Cardiac fibroblast (primary cell): ENCODE measurements at places on chromosomes 7 and 10.

DNA sequence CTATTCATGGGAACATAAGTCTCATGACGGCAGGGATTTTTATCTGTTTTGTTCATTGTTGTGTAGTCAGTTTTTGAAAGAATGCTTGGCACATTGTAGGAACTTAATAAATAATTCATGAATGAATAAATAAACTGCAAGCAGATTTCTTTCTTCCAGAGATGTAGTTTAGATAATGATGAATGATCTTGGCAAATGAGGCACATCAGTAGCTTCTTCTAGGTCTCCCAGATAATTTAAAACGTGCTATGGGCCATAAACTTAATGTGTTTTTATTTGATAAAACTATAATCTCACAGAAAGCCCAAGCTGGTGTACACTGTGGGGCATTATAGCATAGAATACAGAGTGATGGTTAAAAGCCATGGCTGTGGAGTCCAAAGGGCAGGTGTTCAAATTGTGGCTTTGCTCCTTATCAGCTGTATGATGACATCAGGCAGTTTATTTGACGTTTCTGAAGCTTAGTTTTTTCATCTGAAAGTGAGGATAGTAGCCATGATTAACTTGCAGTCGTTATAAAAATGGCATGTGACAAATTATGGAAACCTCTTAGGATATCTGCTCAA is 3.5 kb downstream of the MGAM start:
- DNase-seq = no peak

DNA sequence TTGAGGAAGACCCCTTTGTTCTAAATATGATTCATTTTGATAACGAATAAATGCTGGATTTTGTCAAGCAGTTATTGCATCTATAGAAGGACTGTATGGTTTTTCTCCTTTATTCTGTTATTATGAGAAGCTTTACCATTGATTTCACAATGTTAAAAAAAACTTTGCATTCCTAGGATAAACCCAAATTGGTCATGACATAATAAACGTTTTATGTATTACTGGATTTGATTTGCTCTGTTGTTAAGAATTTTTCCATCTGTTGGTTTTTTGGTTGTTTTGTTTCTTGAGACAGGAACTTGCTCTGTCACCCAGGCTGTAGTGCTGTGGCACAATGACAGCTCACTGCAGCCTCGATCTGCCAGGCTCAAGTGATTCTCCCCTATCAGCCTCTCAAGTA is 2.2 kb upstream of the DNA2 start:
- DNase-seq = no peak

- no peak for DNase-seq
Measured at GRCh38 chr10:19848226-19848985, 32.2 kb downstream of the PLXDC2 start.

- no peak for DNase-seq
Measured at GRCh38 chr7:4878336-4879335, 4.9 kb downstream of the RADIL start.

DNA sequence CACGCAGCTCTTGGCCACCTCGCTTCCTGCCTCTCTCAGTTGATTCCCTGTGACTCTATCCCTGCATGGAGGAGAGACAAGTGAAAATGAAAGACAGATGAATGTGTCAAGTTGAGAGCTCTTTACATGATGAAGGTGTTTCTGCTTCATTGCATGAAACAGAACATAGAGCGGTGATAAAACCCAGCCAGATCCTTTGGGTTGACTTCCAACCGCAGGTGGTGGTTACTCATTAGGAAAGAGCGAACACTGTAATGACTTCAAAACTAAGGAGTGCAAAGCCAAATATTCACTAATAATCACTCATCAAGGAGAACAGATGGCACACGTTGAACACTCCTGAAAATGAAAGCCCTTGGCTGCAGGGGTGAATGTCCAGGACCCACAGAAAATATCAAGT is 31.8 kb upstream of the WDR11 start:
- DNase-seq = no peak

DNA sequence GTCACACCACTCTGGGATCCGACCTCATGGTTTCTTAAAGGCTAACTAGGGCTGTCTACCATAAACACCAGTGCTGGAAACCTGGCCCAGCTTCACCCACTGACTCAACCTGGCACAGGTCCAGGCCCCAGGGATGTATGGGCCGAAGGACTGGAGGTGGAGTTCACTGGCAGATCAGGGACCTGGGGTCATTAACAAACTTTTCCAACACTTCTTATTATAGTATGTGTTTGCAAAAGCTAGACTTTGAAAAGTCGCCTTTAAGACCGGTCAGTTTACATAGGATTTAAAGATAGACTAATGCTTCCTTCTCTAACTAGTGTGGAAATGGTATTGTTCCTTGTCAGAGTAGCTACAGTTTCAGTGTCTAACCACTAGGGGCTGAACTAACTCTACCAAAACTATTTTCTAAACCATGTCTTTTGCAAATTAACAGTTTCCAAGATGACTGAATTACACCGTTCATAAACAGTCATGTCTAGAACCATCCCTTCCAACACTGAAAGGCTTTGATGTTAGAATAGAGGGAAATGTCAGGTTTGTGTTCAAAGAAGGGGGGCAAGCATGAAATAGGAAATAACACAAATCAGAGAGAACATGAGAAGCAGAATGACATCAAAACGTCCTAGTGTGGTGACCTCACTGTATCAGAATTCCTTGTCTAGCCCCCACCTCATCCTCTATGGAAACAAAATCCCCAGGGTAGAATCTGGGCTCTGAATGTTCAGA is 29.7 kb downstream of the STN1 start:
- DNase-seq = peak; percentile 86

GRCh38 chr7:151883857-151884256 is 6.9 kb upstream of the PRKAG2 start:
- no peak for DNase-seq

GRCh38 chr10:126240483-126240882 is 147.8 kb downstream of the ADAM12 start:
- no peak for DNase-seq

DNA sequence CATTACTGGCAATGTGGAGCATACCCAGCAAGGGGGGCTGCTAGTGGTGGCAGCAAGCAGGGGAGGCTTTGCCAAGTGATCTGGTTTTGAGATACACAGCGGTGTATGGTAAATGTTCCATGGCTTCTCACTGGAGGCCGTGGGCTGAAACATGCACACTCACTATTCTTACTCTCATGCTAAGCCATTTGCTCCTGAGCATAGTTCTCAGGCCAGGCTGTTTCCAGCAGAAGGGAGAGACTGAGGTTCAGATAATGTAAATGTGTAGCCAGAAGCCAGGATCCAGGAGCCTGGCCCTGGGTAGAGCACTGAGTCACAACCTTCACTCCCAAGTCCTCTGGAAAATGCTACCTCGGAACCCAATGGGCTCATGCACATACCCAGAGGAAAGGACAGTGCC is 757.9 kb downstream of the GRID1 start:
- no peak for DNase-seq

- no peak for DNase-seq
Measured at GRCh38 chr10:69885379-69886013, 83.8 kb downstream of the COL13A1 start.

- DNase-seq = no peak
Measured at GRCh38 chr7:17599733-17600339, 301.4 kb downstream of the AHR start.

GRCh38 chr10:82888809-82889455 is 1013.9 kb downstream of the NRG3 start:
- DNase-seq = no peak

- no peak for DNase-seq
Measured at GRCh38 chr10:133400624-133401424, 6.9 kb downstream of the MTG1 start.

- DNase-seq = no peak
Measured at GRCh38 chr7:116967254-116967922, 14.1 kb downstream of the ST7 start.

DNA sequence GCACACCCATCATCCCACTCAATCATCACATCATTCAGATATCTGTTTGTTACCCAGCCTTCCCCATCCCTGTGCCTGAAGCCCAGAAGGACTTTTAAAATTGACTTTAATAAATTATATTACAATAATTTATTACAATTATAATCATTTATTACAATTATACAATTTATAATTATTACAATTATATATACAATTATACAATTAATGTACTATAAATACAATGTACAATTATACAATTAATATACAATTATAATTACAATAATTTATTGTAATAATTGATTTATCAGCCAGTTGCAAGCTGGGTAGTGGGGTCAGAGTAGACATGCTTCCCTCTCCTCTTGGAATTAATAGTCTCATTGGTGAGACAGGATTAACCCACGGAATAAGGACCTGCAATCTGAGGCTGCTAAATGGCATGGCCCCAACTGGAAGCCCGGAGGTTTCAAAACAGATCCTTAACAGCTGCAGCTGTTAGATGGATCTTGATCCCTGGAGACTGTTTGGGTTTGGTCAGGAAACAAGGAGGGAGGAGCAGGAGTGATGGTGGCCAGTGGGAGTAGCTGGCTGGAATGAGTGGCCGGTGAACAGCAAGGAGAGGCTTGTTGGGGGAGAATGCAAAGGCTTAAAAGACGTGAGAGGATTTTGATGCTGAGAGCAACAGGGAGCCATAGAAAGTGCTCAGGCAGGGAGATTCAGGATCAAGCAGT is 402.8 kb upstream of the PODXL start:
- peak; percentile 14 for DNase-seq

DNA sequence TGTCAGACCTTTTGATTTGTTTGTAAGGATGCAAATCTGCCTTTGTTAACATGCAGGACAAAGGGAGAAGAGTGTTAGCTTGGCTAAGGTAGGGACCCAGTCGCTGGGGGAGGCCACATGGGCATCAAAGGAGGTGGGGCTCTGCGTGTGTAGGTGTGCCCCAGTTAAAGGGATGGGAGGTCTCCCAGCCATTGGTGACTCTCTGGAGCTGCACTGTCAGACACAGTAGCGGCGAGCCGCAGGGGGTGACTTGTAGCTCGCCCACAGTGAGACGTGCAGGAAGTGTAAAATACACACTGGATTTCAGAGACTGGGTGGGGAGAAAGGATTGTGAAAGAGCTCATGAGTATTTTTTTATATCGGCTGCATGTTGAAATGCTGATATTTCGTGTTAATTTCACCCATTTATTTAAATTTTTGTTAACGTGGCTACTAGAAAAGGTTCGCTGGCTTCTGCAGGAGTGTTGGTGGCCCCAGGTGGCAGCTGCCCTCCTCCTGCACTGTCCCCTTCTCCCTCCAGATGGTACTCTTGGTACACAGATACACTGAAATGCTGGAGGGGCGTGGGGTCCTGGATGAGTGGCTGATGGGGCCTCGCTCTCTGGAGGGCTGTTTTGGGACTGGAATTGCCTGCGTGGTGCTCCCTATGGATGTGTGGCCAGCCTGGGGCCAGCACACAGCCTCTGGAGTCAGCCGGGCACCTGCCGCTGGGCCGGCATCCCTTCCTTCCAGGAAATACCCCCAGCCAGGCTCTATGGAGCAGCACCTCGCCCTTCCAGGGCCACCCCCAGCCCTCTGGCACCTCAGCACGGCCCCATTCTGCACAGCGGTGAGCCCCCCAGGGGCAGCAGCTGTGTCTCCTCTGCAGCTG is 59.2 kb downstream of the LHPP start:
- no peak for DNase-seq

DNA sequence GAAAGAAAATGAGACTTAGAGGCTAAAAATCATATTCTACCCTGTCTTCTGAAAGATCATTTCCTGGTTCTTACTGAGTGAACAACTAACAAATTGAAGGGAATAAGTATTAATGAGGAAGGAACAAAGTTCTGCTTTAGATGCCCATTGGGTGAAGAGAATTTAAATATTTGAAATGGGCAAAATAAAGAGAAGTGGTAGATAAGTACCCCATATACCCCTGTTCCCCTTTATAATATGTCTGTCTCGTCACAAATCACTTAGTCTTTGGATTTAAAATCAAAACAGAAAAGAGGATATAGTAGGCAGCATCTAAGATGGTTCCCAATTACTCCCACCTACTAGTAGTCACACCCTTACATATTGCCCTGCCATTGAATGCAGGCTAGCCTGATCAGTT is 13.2 kb downstream of the TES start:
- no peak for DNase-seq

DNA sequence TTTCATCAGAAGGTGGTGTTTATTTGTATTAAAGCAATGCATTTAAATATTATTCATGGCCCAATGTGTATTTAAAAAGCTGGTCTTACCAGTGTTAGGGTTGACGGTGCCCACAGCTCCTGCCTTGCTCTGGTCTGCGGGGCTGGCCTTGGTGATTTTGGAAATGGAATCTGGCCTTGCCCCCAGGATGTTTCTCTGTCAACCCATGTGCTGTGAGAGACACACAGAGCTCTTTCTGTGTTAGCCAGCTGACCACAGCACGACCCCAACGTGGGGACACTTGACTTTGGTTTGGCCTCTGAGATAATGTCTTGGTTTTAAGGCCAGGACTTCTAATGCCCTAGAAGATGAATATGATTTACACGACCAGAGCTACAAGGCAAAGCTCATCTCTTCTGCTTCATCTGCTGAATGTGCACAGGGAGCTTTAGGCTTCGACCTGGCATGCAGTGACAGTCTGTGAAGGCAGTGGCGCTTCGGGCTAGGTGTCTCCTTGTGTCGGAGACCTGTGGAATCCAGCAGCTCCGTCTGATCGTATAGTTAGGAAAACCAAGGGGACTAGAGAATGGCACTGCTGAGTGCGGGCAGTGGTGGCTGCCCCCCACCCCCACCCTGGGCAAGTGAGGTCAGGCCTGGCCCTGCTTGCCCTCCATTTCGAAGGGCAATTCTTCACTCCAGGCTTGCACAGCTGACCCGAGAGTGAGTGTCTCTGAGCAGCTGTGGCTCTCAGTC is 246.1 kb downstream of the EBF3 start:
- DNase-seq = no peak

GRCh38 chr7:119711104-119711503 is 561.9 kb upstream of the KCND2 start:
- no peak for DNase-seq

DNA sequence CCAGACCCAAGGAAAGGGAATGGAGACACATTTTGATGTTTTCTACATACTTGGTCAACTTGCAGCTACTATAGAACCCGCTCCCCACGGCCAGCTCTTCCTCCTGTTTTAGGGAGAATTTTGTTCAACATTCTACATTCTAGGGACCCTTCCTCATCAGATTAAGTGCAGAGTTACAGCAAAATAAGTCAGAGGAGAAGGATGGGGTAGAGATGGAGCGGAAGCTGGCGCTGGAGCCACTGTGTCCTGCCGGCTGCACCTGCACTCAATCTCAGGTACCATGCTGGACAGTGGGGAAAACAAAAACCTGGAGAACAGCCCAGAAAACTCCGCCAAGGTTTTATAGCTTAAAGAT is 79.4 kb upstream of the EN2 start:
- no peak for DNase-seq

GRCh38 chr7:46741938-46742540 is 821.0 kb upstream of the IGFBP3 start:
- no peak for DNase-seq

DNA sequence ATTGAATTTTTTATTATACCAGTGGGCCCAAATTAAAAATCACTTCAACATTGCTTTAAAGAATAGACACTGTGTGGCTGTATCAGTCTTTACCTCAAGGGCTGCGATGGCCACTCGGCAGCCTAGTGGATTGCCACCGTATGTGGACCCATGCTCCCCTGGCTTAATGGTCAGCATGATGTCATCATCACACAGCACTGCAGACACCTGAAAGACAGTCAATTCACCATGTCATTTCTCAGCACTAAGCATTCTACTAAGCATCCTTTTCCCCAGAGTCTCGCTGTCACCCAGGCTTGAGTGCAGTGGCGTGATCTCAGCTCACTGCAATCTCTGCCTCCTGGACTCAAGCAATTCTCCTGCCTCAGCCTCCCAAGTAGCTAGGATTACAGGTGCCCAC is 17.1 kb downstream of the OAT start:
- no peak for DNase-seq
